Left renal cortex interstitium (tissue), 4 donors: ENCODE measurements at places on chromosomes 5 and 9. TPM values are rescaled to one million over a fixed set of nuclear protein-coding genes. Genes with fewer than 3 reads are reported as not detected.

- no peak for DNase-seq
These were observed 104.5 kb downstream of the VAV2 start for GRCh38 chr9:133887540-133888047.

Gene CAMK4
- polyA plus RNA-seq = 5.8 TPM

- DNase-seq = no peak
These were observed 32.8 kb upstream of the MED10 start for GRCh38 chr5:6411141-6411540.

Gene SLC34A1
- polyA plus RNA-seq = 138 TPM

GRCh38 chr9:18330401-18331309 is 143.3 kb upstream of the ADAMTSL1 start:
- no peak for DNase-seq

DNA sequence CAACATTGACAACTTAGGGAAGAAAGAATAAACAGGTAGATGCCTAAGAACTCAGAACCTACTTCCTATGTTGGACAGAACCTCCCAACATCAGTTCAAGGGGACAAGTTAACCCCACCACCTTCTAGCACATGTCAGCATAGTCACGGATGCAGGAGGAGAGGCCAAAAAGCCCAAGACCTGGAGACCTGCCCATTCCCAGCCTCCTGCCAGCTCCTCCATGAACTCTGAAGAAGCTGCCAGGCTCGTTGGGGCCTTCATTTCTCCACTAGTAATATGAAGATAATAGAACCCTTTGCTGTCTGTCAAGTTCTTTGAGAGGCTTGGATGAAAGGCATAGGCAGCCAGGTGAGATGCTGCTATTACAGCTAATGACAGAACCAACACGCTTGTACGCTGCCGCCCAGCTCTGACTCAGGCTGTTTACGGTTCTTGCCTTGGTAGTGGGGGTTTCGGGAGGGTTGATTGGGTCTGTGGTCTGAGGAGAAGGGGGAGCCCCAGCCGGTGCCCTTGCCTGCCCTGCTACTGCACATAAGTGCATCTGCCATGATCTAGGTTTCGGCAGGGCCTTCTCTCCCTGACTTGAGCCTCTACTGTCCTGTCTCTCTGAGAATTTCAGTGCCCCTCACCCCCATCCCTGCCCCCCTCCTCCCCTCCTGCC is 82.2 kb downstream of the NRG2 start:
- no peak for DNase-seq

GRCh38 chr5:152623951-152624350 is 218.9 kb upstream of the NMUR2 start:
- DNase-seq = no peak

GRCh38 chr9:27367175-27367798 is 70.3 kb upstream of the EQTN start:
- no peak for DNase-seq

DNA sequence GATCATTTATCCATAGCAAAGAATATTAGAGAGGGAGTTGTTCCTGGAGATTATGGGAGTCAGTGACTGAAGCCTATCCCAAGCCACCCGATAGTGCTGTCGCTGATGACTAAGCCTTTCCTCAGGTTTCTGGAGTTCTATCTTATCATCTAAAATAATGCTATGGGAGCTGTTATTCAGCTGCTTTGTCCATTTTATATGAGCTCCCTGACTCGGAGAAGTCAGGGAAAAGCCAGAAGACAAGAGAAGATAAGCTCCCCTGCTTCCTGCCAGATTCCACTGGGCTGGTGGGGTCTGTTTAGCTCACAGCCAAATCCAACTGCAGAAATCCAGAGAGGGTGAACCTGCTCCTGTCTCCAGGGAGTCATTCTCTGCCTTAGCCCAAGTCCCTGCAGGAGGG is 148.2 kb downstream of the DROSHA start:
- DNase-seq = no peak
